ENCODE measurements at places on chromosomes 11 and 22.

- DNase-seq: no peak
Observed at GRCh38 chr11:8178297-8178696, 9.5 kb upstream of the RIC3 start.

DNA sequence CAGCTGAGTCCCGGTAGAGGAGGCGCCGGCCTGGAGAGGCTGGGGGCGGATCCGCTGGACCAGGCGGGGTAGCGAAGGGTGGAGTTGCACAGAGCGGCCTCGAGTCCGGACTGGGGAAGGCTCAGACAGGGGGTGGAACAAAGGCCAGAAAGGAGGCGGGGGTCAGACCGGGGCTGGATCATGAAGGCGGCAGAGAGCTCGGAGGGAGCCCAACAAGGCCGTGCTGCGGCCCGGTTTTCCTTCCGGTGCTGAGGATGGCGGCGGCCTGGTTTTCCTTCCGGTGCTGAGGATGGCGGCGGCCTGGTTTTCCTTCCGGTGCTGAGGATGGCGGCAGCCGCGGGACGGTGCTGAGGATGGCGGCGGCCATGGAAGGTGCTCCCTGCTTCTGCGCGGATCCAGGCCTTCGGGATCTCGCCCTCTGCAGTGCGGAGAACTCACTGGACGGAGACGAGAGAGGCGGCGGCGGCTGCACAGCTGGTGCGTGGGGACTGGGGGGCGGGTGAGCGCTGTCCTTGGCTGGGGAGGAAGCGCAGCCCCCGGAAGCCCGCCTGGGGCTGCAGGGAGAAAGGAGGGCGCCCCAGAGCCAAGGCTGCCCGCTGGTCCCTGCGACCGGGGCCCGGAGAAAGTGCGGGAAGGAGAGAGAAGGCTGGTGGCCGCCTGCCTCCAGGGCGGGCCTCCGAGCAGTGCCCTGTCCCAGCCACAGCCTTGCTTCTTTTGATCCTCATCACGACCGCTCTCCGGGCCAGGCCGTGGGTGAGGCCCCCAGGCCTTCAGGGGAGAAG, 350.4 kb upstream of the B3GAT1 start:
- DNase-seq: no peak

- DNase-seq: no peak
Observed at GRCh38 chr22:49012712-49013395, 814.8 kb downstream of the BRD1 start.

DNA sequence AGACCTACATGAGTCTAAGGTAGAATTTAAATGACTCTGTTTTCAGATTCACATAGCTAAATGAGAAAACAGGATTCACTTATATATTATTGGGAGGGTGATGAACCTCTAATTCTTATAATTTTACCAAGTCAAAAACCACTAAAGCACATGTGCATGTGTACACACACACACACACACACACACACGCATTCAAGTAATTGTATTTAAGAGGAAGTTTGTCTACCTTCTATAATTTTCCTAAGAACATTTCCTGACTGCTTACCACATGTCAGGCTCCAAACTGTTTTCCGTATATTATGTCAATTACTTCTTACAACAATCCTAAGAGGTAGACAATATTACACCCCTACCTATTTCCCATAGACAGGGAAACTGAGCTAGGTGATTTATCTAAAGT, 6.7 kb downstream of the RNF141 start:
- no peak for DNase-seq

GRCh38 chr11:125080531-125080911, 17.4 kb downstream of the SLC37A2 start:
- no peak for DNase-seq

- no peak for DNase-seq
Observed at GRCh38 chr11:65553301-65554001, 4.7 kb downstream of the LTBP3 start.

- DNase-seq: no peak
Observed at GRCh38 chr11:5703741-5704536, 14.3 kb downstream of the TRIM22 start.
